ENCODE measurements at places on chromosomes 13 and 19. TPM values are rescaled to one million over a fixed set of nuclear protein-coding genes. Genes with fewer than 3 reads are reported as not detected.

The IRGC gene
- not detected for polyA plus RNA-seq

The ZNF865 gene
- 6.3 TPM for polyA plus RNA-seq

The TEX26 gene
- polyA plus RNA-seq: 1.7 TPM

GRCh38 chr19:16957151-16957701, 68.4 kb downstream of the F2RL3 start:
- no peak for DNase-seq

GRCh38 chr19:38308006-38308766, 4.1 kb downstream of the C19orf33 start:
- no peak for DNase-seq

The DYRK1B gene
- 34.2 TPM for polyA plus RNA-seq

The TMEM255B gene
- 5.4 TPM for polyA plus RNA-seq

- no peak for DNase-seq
Measured at GRCh38 chr19:28313633-28314032, 899.3 kb downstream of the UQCRFS1 start.

DNA sequence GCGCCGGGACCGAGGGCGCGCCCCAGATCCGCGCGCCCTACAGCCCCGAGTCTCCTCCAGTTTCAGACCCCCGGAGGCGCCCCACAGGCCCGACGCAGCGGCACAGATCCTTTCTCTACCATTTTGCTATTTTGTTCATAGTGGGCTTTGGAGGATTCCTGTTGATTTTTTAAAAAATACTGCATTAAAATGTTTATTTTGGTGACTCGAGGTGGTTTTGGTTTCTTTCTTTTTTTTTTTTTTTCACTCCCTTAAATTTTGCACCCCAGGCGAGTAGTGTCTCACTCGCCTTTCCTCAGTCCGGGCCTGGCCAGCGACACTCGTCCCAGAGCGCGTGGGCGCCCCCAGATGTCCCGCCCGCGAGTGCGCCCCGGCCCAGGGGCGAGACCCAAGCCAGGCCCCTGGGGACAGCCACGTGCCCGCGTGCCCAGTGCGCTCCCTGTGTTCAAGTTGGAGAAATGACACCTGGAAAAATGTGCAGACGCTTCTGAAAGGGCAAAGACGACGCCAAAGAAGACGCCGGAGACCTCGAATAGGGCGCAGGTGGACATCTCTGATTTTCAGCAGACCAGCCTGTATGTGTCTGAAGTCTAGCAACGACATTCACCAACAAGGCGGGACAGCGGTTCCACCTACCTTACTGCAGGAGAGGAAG, 471 bp upstream of the INSR start:
- peak; percentile 60 for DNase-seq

- no peak for DNase-seq
Measured at GRCh38 chr19:52936151-52936953, 13.1 kb upstream of the ZNF888 start.

DNA sequence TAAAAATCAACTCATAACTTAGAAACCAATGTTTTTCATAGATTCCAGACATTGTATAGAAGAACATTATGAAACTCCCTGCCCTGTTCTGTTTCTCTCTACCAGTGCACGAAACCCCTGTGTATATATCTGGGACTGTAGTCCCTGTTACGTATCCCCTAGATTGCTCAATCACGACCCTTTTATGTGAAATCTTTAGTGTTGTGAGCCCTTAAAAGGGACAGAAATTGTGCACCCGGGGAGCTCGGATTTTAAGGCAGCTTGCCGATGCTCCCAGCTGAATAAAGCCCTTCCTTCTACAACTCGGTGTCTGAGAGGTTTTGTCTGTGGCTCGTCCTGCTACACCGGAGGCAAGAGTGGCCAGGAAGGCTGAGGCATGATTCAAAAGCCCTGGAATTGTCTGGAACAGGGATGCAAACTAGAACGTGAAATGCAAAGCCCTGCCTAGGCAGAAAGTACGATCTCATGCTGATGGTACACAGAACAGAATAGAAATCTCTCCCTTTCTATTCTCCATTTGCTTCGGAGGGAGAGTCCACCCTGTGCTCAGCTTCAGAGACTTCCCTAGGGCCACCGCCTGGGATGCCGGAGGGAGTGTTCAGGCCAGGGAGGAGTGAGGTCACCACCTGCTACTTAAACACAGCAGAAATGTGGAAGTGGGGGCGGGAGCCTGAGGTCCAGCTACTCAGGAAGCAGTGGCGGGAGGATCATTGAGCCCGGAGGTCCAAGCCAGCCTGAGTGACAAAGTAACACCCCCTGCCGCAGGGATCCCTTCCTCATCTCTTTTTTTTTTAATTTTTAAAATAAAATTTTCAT, 758 bp upstream of the ZNF888 start:
- DNase-seq: no peak

GRCh38 chr19:12885749-12886650, 1.0 kb downstream of the KLF1 start:
- DNase-seq: no peak

DNA sequence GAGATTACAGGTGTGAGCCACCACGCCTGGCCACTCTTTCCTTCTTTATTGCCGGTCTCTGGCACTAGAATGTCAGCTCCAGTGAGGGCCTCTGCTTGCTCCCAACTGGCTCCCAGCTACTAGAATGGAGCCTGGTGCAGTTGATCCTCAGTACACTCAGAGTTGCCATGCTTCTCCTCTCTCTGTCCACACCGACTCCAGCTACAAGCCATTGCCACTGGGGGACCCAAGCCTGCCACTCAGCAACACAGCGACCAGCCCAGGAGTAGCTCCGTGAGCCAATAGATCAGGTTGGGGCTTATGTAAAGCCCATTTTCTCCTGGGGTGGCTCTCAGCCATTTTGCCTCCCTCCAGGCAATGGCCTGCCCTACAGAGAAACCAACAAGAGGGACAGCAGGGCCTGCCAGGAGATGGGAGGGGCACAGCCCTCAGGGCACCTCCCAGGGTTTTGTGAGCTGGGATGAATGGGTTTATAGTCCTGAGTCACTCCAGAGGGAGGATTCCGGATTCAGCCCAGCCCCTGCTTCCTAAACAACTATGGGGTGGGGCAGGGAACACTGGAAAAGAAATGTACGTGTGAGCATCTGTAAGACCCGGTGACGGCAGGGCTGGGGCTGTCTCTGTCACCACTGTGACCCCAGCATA, 36.5 kb downstream of the OPA3 start:
- DNase-seq: no peak

GRCh38 chr19:441213-441836, 19.5 kb downstream of the SHC2 start:
- DNase-seq: no peak

The TTYH1 gene
- 7.8 TPM for polyA plus RNA-seq

Data from left kidney (tissue), 8 donors.